Esophagus squamous epithelium (tissue), 5 donors: ENCODE measurements at places on chromosomes 3 and 15. TPM values are rescaled to one million over a fixed set of nuclear protein-coding genes. Genes with fewer than 3 reads are reported as not detected.

- H3K36me3 ChIP-seq, result no peaks in the 10 kb centered on the region
- no peak for DNase-seq
- H3K4me3 ChIP-seq, result no peak overlapping the region
- H3K27me3 ChIP-seq, result no peaks in the 10 kb centered on the region
These were observed 2.3 kb upstream of the CCR2 start for GRCh38 chr3:46351646-46352045.

DNA sequence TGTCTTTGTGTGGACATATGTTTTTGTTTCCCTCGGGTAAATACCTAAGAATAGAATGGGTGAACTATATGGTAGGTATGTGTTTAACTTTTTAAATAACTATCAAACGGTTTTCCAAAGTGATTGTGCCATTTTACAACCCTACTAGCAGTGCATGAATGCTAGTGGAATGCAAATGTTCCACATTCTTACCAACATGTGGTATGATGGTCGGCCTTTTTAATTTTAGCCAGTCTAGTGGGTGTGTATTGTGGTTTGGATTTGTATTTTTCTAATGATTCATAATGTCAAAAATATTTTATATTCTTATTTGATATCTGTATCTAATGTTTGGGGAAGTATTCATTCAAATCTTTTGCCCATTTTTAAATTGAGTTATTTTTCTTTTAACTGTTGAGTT is 68.2 kb upstream of the SMAD3 start:
- no peaks in the 10 kb centered on the region for H3K4me1 ChIP-seq
- no peaks in the 10 kb centered on the region for H3K27me3 ChIP-seq
- no peaks in the 10 kb centered on the region for H3K36me3 ChIP-seq
- no peak overlapping the region for H3K4me3 ChIP-seq
- no peak overlapping the region for H3K27ac ChIP-seq

GRCh38 chr15:57183041-57183440 is 193.3 kb upstream of the CGNL1 start:
- no peak overlapping the region for H3K27ac ChIP-seq
- H3K36me3 ChIP-seq, result no peaks in the 10 kb centered on the region

- no peak overlapping the region for H3K4me3 ChIP-seq
- DNase-seq, result no peak
- H3K4me1 ChIP-seq, result no peaks in the 10 kb centered on the region
- no peaks in the 10 kb centered on the region for H3K27me3 ChIP-seq
These were observed 74.6 kb downstream of the CERS3 start for GRCh38 chr15:100454148-100454547.

DNA sequence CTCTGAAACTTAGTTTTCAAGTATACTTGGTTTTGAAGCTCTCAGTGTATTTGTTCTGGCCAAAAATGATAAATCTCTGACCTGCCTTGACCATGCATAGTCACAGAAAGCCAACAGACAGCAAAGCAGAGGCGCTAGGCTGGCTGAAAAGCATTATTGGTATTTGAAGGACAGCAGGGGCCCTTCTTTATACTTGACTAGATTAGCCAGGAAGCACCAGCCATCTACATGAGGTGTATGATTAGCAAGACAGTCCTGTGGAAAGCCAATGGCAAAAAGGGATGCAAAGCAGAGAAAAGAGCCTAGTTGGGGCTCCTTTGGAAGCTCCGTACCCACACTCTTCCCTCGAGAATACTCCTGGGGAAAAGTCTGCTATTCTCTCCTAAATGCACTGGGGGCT is 7.8 kb downstream of the SLC24A1 start:
- no peak for DNase-seq
- H3K27me3 ChIP-seq, result no peaks in the 10 kb centered on the region
- no peaks in the 10 kb centered on the region for H3K4me1 ChIP-seq
- H3K4me3 ChIP-seq, result no peak overlapping the region

DNA sequence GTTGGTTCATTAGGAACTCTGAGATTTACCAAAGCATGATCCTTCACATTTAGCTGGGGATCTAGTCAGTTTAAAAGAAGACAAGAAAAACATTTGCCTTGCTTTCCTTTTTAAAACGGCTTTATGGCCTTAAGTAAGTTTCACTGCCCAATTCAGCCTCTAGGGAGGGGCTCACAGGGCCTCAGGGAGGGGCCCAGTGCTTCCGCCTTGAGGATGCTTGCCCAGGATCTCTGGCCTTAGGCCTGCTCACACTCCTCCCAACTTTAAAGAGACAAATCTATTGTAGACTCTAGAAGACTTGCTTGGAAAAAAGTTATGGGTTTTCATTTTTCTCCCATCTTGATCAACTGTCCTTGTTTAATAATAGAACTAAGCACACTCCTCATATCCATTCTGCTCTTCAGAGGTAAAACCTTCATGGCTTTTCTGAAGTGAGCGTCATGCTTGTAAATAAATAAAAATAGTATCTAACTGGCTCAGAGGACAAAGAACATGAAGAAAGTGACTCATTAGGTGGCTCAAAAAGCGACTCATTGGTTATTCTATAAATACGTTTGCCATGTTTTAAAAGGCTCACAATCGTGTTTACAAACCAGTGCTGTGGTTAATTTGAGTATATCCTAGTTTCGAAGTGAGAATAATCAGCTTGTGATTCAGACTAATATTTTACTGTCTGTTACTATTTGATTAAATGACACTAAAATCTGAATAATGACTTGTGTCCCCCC is 13.7 kb downstream of the PDHB start:
- no peaks in the 10 kb centered on the region for H3K4me1 ChIP-seq
- no peaks in the 10 kb centered on the region for H3K27me3 ChIP-seq
- peak overlapping the region; percentile 39 for H3K27ac ChIP-seq
- H3K36me3 ChIP-seq, result peaks cover 10% of the 10 kb centered on the region
- no peak overlapping the region for H3K4me3 ChIP-seq
- DNase-seq, result no peak

GRCh38 chr3:158531334-158531733 is 39.7 kb upstream of the MLF1 start:
- DNase-seq, result no peak
- no peak overlapping the region for H3K27ac ChIP-seq
- H3K36me3 ChIP-seq, result no peaks in the 10 kb centered on the region
- no peak overlapping the region for H3K4me3 ChIP-seq

- H3K36me3 ChIP-seq, result no peaks in the 10 kb centered on the region
- DNase-seq, result no peak
- H3K27me3 ChIP-seq, result no peaks in the 10 kb centered on the region
- H3K27ac ChIP-seq, result no peak overlapping the region
- peaks cover 7% of the 10 kb centered on the region for H3K4me1 ChIP-seq
These were observed 279.6 kb downstream of the KLF13 start for GRCh38 chr15:31606194-31606669.

DNA sequence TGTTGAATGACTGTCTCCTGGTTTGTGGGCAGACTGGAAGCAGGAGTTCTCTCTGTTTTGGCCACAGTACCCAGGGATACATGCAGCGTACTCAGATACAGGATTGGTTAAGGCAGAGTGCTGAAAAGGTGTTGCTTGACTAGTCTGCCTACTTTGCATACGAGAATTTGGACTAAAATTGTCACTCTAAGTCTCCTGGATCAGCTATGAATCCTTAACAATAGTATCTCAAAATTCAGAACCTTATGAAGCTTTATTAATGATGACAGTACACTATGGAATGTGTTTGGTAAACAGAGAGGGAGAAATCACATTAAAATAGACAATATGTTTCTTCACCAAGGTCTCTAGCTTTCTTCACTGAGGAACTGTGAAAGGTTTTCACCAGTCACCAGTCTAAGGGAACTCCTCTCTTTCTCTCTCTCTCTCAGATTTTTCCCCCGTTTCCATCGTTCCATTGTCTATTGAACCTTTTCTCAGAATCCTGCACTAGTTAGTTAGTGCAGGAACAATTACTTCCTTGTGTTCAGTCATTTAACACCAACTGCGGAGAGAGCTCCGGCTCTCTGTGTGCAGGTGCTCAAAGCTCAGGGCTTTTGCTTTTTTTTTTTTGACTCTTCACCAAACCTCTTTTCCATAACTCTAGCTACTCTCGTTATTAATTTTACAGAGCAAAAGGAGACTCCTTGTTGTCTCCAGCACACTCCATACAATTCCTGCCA is 85.9 kb upstream of the FNDC3B start:
- no peak for DNase-seq
- H3K27me3 ChIP-seq, result no peaks in the 10 kb centered on the region
- no peak overlapping the region for H3K27ac ChIP-seq

DNA sequence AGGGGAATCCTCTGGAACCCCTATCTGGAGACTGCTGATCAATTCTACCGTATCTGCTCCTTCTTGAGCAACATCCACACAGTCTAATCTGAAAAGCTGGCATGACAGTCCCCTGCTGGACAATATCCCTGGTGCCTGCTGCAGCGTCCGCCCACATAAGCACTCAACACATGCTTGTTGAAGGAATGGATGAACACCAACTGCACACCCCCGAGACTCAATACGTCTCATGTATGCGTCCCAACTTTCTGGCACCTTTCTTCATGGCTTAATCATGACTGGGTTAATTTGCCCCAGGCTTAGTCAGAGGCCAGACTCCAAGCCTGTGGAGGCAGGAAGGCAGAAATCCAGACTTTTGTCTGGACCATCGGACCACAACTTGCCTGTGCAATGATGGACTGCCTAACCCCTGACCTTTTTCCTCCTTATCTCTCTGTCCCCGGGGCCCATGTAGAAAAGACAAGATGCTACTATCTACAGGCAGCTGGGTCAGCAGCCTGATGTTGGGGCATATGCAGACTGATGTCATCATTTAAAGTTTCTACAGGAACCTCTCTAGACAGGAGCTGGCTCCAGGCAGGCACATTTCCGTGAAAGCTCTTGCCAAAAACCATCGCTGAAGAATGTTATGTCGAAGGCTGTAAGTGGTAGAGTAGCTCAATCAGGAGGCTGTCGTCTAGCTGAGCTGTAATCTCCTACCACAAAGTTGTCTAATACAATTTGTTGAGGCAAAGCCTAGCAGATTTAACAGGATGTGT is 114.1 kb upstream of the TPM1 start:
- no peak overlapping the region for H3K4me3 ChIP-seq
- no peaks in the 10 kb centered on the region for H3K27me3 ChIP-seq
- H3K36me3 ChIP-seq, result no peaks in the 10 kb centered on the region
- H3K27ac ChIP-seq, result no peak overlapping the region

DNA sequence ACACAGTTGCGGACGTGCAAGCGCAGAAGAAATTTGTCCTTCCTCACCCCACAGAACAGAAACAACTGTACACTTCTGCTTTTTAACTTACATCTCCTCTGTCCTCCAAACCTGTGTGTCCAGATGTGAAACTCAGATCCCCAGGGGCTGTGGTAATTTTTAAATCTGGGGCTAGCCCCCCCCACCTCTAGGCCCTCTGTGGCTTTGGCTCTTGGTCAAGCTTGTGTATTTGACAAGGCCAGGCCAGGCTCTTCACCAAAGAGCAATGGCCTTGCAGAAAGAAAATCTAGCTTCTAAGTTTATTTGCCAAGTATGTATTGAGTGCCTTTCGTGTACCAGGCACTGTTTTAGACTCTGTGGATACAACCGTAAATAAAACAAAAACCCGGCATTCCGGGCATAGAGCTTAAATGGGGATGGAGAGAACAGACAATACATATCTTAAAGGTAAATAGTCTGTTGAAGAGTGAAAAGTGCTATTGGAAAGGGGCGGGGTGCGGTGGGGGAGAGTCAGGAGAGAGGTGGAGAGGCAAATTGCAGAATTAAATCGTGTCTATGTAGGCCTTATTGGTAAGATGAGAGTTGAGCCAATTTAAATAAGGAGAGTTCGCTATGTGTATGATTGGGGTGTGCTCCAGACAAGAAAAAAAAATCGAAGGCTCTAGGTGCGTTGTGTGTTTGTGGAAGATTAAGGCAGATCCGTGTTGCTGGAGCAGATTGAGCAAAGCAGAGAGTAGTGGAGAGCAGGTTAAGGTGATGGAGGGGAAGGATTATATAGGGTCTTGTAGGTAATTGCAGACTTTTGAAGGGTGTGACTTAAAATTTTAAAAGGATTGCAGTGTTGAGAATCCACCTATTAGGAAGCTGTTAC is 781 bp upstream of the DPH6 start:
- H3K27me3 ChIP-seq, result no peaks in the 10 kb centered on the region
- peak overlapping the region; percentile 98 for H3K27ac ChIP-seq
- H3K4me1 ChIP-seq, result peaks cover 3% of the 10 kb centered on the region
- H3K4me3 ChIP-seq, result peak overlapping the region; percentile 87

GRCh38 chr3:40337136-40338108 is 27.9 kb downstream of the EIF1B start:
- H3K36me3 ChIP-seq, result no peaks in the 10 kb centered on the region
- no peaks in the 10 kb centered on the region for H3K4me1 ChIP-seq
- no peak overlapping the region for H3K4me3 ChIP-seq
- H3K27me3 ChIP-seq, result no peaks in the 10 kb centered on the region
- DNase-seq, result no peak
- no peak overlapping the region for H3K27ac ChIP-seq

DNA sequence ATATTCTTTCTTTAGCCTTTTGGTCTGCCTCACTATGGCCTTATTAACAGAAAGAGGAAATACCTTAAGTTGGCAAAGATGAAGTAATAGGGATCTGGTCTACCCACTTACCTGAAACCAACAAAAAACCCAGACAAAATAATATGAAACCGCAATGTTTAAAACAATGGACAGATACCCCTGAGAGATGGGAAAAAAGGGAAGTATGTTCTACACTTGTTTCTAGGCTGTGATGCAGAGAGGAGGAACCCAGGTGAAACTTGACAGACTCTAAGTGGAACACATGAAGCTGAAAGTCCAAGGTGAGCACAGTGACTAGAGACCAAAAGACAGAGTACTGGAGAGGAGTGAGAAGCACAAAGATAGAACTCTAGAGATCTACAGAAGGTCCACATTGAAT is 78.4 kb downstream of the NR2E3 start:
- no peak overlapping the region for H3K27ac ChIP-seq
- H3K4me1 ChIP-seq, result no peaks in the 10 kb centered on the region
- no peak overlapping the region for H3K4me3 ChIP-seq
- DNase-seq, result no peak

DNA sequence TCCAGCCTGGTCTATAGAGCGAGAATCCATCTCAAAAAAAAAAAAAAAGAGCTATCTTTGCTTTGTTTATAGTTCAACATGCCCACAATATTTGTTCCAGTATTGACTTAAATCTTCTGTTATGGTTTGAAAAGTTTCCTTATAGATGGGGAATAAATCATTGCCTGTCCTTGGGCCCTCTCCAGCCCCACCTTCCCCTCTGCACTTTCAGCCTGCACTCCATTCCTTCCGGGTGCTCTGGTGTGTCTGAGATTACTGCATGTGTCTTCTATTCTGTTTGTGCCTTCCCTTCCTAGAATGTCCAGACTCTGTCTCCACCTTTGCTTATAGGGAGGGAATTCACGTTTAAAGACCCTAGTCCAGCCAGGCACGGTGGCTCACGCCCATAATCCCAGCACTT is 25.2 kb upstream of the GPX1 start:
- H3K27me3 ChIP-seq, result no peaks in the 10 kb centered on the region
- H3K4me1 ChIP-seq, result peaks cover 10% of the 10 kb centered on the region
- DNase-seq, result no peak
- no peak overlapping the region for H3K27ac ChIP-seq

- H3K4me3 ChIP-seq, result no peak overlapping the region
- DNase-seq, result no peak
- no peaks in the 10 kb centered on the region for H3K36me3 ChIP-seq
- H3K27me3 ChIP-seq, result no peaks in the 10 kb centered on the region
- no peak overlapping the region for H3K27ac ChIP-seq
These were observed 185.7 kb upstream of the TOPAZ1 start for GRCh38 chr3:44055951-44056350.

EID1 gene
- total RNA-seq, result 189 TPM

AMIGO3 gene
- total RNA-seq, result not detected

GAP43 gene
- total RNA-seq, result not detected

LTF gene
- total RNA-seq, result 1.9 TPM

KCNMB3 gene
- 1.5 TPM for total RNA-seq

SKOR1 gene
- total RNA-seq, result 0.76 TPM

TTLL13 gene
- not detected for total RNA-seq

CLPX gene
- 57.4 TPM for total RNA-seq

YEATS2 gene
- total RNA-seq, result 23.7 TPM

FAM3D gene
- total RNA-seq, result 145 TPM

TP63 gene
- 111 TPM for total RNA-seq

TRIM69 gene
- total RNA-seq, result 9.4 TPM

POU1F1 gene
- total RNA-seq, result not detected

SAMMSON gene
- total RNA-seq, result 0.94 TPM
